SJSA1 (cell line): ENCODE measurements at places on chromosomes 13 and 19.

- DNase-seq = no peak
- H3K36me3 ChIP-seq = peaks cover 12% of the 10 kb centered on the region
- no peak overlapping the region for H3K4me3 ChIP-seq
- H3K27me3 ChIP-seq = no peaks in the 10 kb centered on the region
Measured at GRCh38 chr13:77298426-77298825, 28.5 kb downstream of the MYCBP2 start.

DNA sequence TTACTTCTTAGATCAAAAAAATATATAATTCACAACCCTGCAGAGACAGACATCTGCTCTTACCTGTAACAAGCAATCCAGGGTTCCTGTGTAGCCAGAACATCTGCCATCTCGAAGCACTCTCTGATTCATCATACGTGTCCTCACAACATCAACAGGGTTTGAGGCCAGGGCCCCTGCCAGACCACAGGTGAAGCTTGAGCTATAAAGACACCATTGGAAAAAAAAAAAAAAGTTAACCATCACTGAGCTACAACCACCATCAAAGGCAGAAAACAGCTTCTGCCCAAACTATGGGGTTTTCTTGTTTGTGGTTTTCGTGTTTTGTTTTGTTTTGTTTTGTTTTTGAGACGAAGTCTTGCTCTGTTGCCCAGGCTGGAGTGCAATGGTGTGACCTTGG is 19.3 kb downstream of the SLC25A30 start:
- H3K4me1 ChIP-seq = peaks cover 22% of the 10 kb centered on the region
- peaks cover 78% of the 10 kb centered on the region for H3K36me3 ChIP-seq
- H3K4me3 ChIP-seq = no peak overlapping the region
- DNase-seq = no peak
- no peak overlapping the region for H3K27ac ChIP-seq

DNA sequence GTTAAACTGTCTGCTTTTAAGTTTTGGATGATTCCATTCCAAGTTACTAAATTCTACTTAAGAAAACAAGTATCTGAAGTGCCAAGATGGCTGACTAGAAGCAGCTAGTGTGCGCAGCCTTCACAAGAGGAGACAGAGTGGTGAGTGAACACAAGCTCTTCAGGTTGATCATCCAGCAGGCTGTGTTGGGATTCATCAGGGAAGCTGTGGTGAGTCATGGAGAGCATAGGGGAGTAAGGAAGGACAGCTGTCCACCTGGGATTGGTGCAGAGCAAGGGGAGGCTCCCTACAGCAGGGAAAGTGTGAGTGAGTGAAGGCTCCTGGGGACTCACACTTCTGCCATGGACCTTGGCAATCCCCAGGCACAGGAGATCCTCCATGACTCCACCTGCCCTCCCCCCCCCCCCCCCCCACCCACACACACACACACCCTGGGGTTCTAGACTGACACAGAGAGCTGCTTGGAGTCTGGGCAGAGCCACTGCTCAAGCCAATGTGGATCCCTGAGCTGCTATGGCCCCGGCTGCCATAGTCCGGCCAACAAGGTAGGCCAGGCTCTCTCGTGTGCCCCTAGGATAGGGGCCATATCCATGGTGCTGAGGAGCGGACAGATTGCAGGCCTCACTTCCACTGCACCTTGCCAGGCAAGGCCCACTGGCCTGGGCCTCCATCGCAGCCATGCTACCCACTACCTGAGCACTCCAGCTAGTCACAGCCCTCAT is 23.5 kb downstream of the SLC25A15 start:
- H3K4me1 ChIP-seq = no peaks in the 10 kb centered on the region
- no peaks in the 10 kb centered on the region for H3K27me3 ChIP-seq
- no peak overlapping the region for H3K27ac ChIP-seq
- DNase-seq = no peak
- no peak overlapping the region for H3K4me3 ChIP-seq

- no peaks in the 10 kb centered on the region for H3K27me3 ChIP-seq
- peak overlapping the region; percentile 73 for H3K4me3 ChIP-seq
- peaks cover 35% of the 10 kb centered on the region for H3K4me1 ChIP-seq
- H3K36me3 ChIP-seq = peaks cover 30% of the 10 kb centered on the region
- peak overlapping the region; percentile 80 for H3K27ac ChIP-seq
Measured at GRCh38 chr13:41061914-41062837, 867 bp downstream of the WBP4 start.

DNA sequence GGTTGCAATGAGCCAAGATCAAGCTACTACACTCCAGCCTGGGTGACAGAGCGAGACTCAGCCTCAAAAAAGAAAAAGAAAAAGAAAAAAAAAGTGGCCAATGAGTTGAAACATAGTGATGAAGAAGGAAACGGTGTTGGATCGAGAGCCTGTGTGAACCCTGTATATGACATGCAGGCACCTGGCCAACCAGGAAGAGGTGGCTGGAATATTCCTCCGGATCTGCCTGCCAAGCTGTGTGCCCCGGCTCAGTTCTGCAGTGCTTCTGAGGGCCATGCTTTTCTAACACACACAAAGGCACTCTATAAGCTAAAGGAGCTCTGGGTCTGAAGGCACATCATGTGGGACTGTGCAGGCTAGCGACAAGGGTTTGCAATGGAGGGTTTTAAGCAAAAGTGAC is 3.7 kb upstream of the ZNF444 start:
- H3K4me1 ChIP-seq = peaks cover 5% of the 10 kb centered on the region; the same call in 1 of the 2 replicates
- H3K27ac ChIP-seq = no peak overlapping the region
- H3K36me3 ChIP-seq = no peaks in the 10 kb centered on the region
- no peaks in the 10 kb centered on the region for H3K27me3 ChIP-seq
- no peak for DNase-seq

DNA sequence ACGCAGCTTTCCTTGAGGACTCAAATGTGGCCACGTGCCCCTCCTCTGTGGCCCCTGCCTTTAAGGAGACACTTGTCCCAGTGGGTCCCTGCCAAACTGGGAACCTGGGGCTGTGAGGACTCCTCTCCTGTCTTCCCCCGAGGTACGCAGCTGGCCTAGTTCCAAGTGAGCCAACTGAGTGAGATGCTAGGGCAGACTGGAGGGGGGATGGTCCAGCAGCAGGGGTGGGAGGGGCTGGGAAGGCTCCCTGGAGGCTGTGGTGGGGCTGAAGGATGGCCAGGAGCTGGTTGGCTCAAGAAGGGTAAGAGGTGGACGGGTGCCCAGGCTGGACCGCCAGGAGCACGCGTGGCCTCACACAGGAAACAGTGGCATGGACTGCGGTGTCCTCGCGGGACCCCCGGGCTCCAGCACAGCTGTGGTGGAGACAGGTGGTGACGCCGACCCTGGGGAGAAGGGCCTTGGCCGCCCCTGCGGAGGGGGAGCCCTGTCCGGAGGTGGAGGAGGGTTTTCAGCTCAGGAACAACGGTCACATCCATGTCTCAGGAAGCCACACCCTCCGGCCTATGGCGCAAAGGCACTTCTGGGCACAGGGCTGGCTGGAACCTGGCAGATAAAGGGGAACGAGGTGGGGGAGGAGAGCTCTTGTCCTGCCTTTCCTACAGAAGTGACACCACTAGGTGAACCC is 45.8 kb downstream of the MLLT1 start:
- H3K36me3 ChIP-seq = peaks cover 25% of the 10 kb centered on the region
- no peak overlapping the region for H3K4me3 ChIP-seq
- H3K4me1 ChIP-seq = peaks cover 53% of the 10 kb centered on the region

GRCh38 chr19:8494158-8494557 is 8.3 kb downstream of the PRAM1 start:
- no peak overlapping the region for H3K27ac ChIP-seq
- DNase-seq = no peak
- no peak overlapping the region for H3K4me3 ChIP-seq
- H3K27me3 ChIP-seq = no peaks in the 10 kb centered on the region
- no peaks in the 10 kb centered on the region for H3K4me1 ChIP-seq

GRCh38 chr13:111508902-111509509 is 188.6 kb downstream of the TEX29 start:
- H3K4me1 ChIP-seq = no peaks in the 10 kb centered on the region
- H3K27me3 ChIP-seq = peaks cover 93% of the 10 kb centered on the region
- no peak overlapping the region for H3K4me3 ChIP-seq
- no peak overlapping the region for H3K27ac ChIP-seq
- H3K36me3 ChIP-seq = no peaks in the 10 kb centered on the region
- no peak for DNase-seq

GRCh38 chr13:26679411-26680122 is 81.0 kb downstream of the GPR12 start:
- no peaks in the 10 kb centered on the region for H3K36me3 ChIP-seq
- DNase-seq = no peak
- H3K4me3 ChIP-seq = no peak overlapping the region
- H3K27me3 ChIP-seq = no peaks in the 10 kb centered on the region
- H3K4me1 ChIP-seq = no peaks in the 10 kb centered on the region
- H3K27ac ChIP-seq = no peak overlapping the region

DNA sequence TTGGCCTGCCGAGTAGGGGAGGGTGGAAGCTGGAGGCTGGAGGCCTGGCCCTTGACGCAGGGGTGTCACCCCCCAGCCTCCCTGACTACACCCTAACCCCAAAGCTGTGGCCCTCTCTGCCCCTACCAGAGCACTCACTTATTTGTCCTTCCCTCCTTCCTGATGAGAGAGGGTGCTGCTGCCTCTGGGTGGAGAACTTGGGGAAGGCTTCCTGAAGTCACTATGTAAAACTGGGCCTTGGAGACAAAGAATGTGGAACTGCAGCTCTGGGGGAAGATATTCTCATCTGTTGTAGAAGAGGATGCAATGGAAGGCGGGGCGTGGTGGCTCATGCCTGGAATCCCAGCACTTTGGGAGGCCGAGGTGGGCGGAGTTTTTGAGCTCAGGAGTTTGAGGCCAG is 485.2 kb downstream of the ZNF536 start:
- H3K4me3 ChIP-seq = no peak overlapping the region
- no peaks in the 10 kb centered on the region for H3K4me1 ChIP-seq
- no peaks in the 10 kb centered on the region for H3K36me3 ChIP-seq

DNA sequence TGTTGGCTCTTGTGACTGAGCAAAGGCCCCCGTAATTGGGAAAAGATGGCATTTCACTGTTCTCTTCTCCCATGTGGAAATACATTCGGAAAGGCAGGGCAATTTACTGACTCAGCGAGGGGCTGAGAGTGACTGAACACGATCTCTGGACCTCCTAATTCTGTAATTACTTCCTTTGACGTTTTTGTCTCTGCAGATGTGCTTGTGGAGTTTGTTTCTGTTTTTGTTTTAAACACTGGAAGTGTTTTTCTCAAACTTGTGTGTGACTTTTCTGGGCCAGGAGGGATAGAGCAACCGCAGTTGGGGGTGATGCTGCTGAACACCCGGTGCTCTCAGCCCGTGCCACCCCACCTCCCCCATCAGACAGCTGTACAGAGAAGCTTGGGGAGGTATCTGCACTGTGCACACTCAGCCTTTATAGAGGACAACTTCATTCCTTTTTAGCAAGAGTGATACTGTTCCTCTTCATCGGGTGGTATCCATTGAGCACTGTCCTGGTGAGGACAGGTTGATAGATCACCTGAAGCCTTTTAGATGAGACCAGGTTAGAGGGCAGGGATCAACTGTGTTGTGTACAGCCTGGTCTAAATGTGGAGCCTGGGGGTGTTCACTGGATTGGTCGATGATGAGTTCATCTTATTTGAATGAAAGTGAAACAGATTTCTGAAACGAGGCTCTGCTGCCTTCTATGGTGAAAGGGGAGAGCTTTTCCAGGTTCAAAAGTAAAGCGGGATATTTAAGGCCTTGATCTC is 117.4 kb downstream of the ESD start:
- peaks cover 34% of the 10 kb centered on the region for H3K4me1 ChIP-seq
- peak overlapping the region; percentile 12 for H3K4me3 ChIP-seq
- H3K27me3 ChIP-seq = no peaks in the 10 kb centered on the region

GRCh38 chr19:38706792-38707511 is 37.3 kb downstream of the CAPN12 start:
- no peak overlapping the region for H3K27ac ChIP-seq
- no peak for DNase-seq
- H3K27me3 ChIP-seq = no peaks in the 10 kb centered on the region
- H3K36me3 ChIP-seq = peaks cover 100% of the 10 kb centered on the region
- H3K4me1 ChIP-seq = peaks cover 32% of the 10 kb centered on the region

DNA sequence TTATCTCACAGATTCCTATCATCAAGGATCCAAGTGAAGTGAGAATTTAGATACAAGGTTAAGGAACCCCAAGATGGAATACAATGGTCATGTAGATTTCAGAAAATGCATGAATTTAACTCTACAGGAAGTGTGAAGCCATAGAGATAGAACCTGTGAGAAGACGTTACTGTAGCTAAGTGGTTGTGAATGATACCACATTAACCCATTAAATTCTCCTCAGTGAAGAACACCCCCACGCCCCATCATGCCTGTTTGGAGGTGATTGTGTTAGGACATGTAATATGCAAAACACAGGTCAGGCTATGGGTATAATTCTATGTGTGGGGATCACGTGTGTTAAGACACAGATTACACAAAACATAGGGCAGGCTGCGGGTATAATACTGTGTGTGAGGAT is 1166.7 kb downstream of the EFNB2 start:
- no peaks in the 10 kb centered on the region for H3K36me3 ChIP-seq
- no peaks in the 10 kb centered on the region for H3K4me1 ChIP-seq
- DNase-seq = no peak

DNA sequence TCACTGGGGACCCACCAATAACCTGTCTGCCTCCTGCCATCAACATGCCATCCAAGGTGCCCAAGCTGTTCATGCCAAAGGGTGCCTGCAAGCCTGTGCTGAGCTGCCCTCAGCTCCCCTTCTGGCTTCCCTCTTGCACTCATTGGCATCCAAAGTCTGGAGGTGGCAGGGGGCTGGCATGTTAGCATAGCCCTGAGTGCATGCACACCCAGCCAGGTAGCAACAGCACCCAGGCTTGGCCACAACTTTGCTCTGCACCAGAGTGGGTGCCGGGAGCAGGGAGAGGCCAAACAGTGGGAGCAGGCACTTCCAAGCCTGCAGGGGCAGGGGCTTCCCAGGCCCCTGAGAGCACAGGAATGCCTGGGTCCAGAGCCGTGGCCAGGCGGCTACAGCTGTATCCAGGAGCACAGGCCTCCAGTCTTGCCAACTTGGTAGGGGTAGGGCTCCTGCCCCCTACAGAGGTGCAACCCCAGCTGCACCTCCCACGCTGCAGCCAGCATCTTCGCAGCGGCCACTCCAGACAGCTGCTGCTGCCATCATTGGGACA is 26.1 kb upstream of the TBC1D4 start:
- no peak for DNase-seq
- no peak overlapping the region for H3K4me3 ChIP-seq
- H3K27ac ChIP-seq = no peak overlapping the region
- no peaks in the 10 kb centered on the region for H3K27me3 ChIP-seq

DNA sequence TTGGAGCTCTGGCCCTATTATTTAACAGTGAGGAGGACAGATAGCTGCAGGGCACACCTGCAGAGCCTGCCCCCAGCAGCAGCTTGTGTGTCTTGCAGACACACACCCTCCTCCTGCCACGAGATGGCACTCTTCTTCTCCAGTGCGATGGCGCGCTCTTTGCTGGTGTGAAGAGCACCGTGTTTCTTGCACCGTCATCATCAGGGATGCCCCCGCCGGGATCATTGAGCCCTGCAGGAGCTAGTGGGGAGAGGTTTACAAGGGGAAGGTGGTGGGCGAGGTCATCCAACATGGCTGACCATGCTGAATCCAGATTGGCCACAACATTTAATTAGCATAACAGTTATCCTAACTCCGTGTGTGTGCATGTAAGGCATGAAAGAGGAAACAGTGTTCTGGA is 105.6 kb downstream of the RAB20 start:
- H3K4me1 ChIP-seq = peaks cover 4% of the 10 kb centered on the region
- H3K36me3 ChIP-seq = peaks cover 35% of the 10 kb centered on the region
- peaks cover 5% of the 10 kb centered on the region; the same call in 1 of the 2 replicates for H3K27me3 ChIP-seq
- no peak overlapping the region for H3K27ac ChIP-seq
- H3K4me3 ChIP-seq = no peak overlapping the region
